NCI-H1436 treated with DMSO at 0.1 percent for 48 hours (cell line): ENCODE measurements at places on chromosomes 1 and 21.

- DNase-seq: no peak
Observed at GRCh38 chr1:168609741-168610510, 33.5 kb downstream of the XCL1 start.

GRCh38 chr21:24255591-24255990 lies 1351.7 kb downstream of the MRPL39 start:
- no peak for DNase-seq

DNA sequence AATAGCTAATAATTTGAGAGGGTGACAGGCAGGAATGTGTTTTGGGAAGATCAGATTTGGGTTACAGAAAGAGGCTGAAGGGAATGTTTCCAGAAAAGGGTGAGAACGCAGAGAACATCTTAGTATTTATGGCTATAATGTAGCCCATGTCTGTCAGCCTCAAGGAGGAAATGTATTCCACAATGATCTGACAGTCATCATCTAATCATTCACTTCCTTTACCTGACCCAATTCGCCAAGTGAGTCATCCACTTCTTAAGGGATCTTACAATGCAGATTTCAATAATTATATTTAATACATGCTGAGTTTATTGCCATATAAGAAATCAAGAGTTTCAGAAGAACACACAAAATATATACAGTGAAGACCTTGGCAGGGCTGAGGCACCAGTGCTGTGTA lies 10.8 kb downstream of the TRIM45 start:
- DNase-seq: no peak

DNA sequence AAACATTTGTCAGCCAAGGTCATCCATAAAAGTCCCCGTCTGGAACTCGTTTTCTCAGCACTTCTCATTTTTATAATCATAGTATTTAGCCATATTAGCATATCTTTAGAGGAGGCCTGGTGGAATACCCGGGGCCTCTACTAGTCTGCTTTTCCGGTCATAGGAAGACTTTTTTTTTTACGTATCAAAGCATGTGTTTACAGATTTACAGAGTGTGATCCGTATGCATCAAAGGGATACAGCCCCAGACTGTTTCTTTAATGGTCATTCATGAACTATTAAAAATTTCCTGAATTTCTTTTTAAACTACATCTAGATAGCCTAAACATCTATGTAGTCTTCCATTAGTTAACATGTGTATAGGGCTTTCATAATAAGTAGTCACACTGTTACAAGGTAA lies 23.5 kb upstream of the DEGS1 start:
- no peak for DNase-seq

GRCh38 chr1:193957556-193958095 lies 771.2 kb upstream of the B3GALT2 start:
- DNase-seq: no peak

- DNase-seq: peak; percentile 7
Observed at GRCh38 chr1:48492392-48492791, 20.4 kb upstream of the SPATA6 start.

GRCh38 chr1:207830788-207831187 lies 78.9 kb downstream of the CD46 start:
- no peak for DNase-seq

GRCh38 chr1:2349806-2350205 lies 41.5 kb downstream of the MORN1 start:
- DNase-seq: no peak

GRCh38 chr1:66711420-66711819 lies 40.8 kb upstream of the DYNLT5 start:
- DNase-seq: no peak

- no peak for DNase-seq
Observed at GRCh38 chr1:1529936-1530335, 10.5 kb downstream of the TMEM240 start.

- no peak for DNase-seq
Observed at GRCh38 chr1:246107516-246108277, 399.4 kb downstream of the SMYD3 start.

- no peak for DNase-seq
Observed at GRCh38 chr21:24423546-24423945, 1183.7 kb downstream of the MRPL39 start.

DNA sequence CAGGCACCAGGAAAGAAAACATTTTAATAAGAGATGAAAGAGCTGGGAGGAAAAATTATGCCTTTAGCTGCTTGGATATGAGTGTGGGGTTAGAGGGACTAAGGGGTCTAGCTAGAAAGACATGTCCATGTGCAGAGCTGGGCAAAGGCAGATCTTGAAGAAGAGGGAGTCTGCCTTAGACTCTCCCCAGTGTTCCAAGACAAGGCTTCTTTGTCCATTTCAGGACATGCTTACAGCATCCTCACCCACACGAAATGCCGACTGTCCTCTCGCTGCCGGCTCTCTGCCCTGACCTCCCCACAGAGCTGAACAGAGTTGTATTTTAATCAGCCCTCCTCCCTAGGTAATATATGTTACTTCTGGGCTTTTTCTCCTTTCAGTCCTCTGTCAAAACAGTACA lies 100.7 kb upstream of the ATP1B1 start:
- DNase-seq: no peak

DNA sequence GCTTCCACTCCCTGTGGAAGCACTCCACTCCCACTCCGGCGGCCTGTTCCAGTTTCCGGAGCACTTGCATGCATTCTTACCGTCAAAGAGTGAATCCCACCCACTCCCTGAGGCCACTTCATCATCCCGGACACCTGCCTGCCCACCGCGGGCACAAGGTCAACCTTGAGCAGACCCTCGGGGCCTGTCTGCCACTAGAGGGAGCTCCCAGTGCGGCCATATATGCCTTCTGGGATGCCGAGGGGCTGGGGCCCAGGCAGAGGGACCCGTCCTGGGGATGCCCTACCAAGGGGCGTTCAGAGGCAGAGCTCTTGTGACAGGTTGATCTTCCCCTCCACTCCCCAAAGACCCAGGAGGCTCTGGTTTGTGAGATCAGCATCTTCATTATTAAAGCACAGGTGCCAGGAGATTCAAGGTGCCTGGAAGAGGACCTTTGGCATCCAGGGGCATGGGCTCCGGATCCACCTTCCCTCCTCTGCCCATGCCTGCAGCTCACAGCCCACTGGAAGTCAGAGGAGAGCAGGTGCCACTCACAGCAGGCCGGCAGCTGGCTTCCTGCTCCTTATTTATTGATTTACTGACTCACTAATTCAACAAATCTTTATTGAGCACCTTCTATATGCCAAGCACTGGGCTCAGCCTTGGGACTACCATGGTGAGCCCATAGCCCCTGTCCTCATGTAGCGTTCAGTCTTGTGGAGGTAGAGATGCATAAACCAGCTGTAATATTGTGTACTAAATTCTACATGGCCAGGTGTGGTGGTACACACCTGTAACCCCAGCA lies 47.3 kb downstream of the UBIAD1 start:
- DNase-seq: no peak

- no peak for DNase-seq
Observed at GRCh38 chr1:44673675-44674112, 587 bp downstream of the TMEM53 start.

- DNase-seq: no peak
Observed at GRCh38 chr1:54906586-54906985, 19.6 kb upstream of the DHCR24 start.

DNA sequence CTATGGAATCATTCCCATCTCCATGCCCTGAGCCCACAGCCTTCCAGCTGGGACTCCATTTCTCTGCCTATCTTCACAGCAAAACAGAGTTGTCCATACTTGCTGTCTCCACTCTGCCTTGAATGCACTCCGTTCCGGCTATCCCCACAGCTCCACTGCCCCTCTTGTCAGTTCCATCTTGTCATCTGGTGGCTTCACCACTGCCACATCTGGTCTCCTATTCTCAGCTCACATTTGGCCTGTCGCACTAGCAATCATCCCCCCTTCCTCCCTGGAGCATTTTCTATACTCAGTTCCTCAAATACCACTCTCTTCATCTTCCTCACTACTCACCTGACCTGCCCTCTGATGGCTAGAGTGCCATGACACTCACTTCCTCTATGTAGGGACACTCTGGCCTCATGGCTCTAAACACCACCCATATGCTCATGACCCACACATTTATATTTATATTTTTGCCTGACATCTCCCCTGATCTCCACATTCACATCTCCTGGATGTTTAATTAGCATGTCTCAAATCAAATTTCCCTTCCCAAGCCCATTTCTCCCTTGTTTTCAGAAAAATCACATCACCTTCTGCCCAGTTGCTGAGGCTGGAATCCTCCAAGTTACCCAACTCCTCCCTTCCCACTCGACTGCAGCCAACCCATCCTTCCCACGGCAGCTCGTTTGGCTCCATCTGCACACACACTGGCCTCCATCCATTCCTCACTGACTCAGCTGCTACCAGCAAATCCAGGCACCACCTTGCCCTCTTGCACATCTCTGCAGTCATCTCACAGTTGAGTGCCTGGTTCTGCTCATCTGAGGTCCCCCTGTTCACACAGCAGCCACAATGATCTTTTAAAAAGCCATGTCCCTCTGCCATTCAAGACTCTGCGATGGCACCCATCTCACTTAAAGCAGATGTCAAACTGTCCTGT lies 6.1 kb downstream of the ZNF692 start:
- no peak for DNase-seq

GRCh38 chr1:179077396-179077795 lies 4.5 kb upstream of the TOR3A start:
- no peak for DNase-seq

GRCh38 chr1:174829990-174830389 lies 169.8 kb upstream of the CACYBP start:
- DNase-seq: no peak

- DNase-seq: no peak
Observed at GRCh38 chr21:40923407-40923806, 76.4 kb upstream of the DSCAM start.

DNA sequence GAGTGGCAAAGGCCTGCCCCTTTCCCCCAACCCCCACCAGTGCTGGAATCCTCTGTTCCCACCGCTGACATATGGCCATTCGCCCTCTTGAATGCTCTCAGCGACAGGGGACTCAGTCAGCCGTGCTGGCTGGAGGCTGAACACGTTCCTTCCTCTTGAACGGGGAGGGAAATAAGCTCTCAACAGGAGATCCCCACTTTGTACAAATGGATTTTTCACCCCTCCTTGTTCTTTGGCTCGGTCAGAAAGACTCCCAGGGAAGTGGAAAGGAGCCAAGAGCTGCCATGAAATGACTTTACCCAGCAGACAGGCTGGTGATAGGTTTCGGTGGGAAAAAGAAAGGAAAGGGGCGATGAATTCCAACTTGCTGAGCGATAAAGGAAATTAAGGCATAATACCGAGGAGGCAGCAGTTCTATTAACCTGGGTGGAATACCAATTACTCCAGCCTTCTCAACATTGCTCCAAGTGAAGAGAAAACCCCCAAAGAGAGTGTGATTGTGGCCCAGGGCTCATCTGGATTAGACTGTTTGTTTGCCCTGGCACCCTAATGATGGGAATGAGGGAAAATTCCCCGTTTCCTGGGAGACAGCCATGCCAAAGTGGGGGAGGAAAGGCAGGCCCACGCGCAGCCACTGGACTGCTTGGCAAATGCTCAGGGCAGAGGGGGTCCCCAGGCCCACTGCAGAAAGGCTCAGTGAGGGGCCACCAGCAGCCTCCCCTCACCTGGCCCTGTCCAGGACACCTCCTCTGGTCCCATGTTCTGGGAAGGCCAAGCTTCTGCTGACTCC lies 23.9 kb downstream of the LRP8 start:
- no peak for DNase-seq

DNA sequence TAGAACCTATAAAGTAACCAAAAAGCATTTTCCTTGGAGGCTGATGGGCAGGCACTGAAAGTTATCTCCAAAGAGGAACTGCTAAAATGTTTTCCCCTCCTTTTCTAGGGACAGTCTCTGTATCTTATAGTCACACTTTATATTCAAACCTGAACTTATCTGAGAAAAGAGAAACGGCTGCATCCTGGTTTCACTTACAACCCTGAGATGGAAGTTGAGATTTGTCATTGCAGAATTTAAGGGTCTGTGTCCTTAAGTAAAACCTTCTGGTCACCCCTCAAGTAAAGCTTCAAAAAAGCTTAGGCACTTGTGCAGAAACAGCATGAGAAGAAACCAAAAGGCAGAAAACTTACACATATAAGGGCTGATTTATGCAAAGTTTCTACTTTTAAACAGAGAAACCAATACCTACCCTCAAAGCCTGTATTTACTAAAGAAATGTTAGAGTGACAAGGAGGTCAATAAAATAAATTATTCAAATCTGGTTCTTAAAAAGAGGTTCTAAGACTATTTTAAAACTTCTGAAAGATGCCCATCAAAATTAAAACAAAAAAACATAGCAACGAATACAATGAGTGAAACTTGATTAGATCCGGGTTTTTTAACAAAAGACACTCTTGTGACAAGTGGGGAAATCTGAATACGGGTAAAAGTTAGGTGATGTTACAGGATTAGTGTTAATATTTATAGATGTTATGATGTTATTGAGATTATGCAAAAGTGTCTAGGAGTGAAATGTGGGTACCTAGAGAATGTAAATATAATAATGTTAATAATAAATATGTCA lies 9.9 kb downstream of the CD58 start:
- DNase-seq: no peak

GRCh38 chr21:37210799-37211198 lies 56.3 kb downstream of the VPS26C start:
- no peak for DNase-seq

DNA sequence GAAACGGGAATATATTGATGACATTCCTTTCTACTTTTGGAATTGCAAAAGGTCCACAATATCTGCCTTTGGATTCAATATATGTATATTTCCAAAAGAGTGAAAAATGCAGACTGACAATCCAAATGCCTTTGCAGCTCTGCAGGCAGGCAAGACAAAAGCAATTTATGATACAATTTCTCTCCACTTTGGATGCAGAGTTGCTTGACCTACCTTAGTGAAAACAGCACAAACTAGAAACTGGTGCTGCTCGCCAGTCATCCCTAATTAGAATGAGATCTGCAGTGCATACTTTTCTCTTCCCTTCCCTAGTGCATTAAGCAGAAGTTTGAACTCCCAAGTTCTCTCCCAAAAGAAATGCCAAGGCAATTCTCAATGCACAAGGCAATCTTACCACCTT lies 56.8 kb downstream of the KIAA0319L start:
- no peak for DNase-seq

DNA sequence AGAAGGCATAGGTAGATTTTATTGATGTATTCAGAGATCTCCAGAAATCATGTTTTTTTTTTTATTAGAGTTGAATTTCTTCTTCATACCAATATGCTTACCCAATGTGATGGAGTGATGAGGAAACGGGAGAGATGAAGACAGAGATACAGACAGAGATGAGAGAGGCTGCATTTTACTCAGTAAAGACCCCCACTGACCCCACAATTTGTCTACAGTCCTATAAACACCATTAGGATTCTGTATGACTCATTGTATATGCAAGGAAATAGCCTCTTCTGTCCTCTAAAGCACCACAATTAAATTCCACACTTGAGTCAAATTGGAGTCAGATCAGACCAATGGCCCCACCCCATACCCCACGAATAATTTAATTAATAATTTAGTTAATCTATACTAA lies 44.0 kb downstream of the RUNX1 start:
- DNase-seq: no peak

- no peak for DNase-seq
Observed at GRCh38 chr1:152519851-152520250, 5.6 kb downstream of the CRCT1 start.

DNA sequence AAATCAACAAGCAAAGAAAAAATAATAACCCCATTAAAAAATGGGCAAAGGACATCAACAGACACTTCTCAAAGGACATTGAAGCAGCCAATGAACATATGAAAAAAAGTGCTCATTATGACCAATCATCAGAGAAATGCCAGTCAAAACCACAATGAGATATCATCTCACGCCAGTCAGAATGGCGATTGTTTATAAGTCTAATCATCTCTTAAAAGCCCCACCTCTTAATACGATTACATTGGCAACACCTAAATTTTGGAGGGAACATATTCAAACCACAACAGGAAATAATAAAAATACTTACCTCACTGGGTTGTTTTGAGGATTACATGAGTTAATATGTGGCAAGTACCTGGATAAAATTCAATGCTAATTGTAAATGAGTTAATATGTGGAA lies 57.1 kb upstream of the PLPPR4 start:
- no peak for DNase-seq
